Ascending aorta (tissue), 2 donors: ENCODE measurements at places on chromosomes 11 and 22.
A peak's percentile ranks its signal among the peaks of the same experiment; 100 is the strongest.

- H3K27ac ChIP-seq: no peak overlapping the region
- H3K36me3 ChIP-seq: no peaks in the 10 kb centered on the region
- no peak for DNase-seq
These were observed 194.5 kb downstream of the ADAMTS15 start for GRCh38 chr11:130642994-130643393.

DNA sequence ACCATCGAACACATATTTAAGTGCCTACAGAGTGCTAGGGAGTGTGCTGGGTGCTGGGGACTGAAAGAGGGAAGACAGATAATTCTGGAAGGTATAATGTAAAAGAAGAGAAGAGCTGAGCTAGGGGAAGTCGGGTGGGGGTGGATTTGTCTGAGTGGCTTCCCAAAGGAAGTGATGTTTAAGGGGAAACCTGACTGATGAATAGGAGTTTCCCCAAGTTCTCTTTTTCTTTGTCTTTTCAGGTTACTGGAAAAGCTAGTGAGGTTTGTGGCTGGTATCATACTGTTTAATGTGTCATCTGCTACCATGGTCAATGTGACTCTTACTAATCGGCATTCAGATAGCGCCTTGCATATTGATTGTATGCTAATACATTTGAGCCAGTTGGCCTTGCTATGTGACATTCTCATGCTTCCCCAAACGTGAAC is 151.6 kb upstream of the MTMR2 start:
- no peaks in the 10 kb centered on the region for H3K36me3 ChIP-seq
- peaks cover 24% of the 10 kb centered on the region for H3K4me1 ChIP-seq
- H3K27ac ChIP-seq: peak overlapping the region; percentile 38
- H3K27me3 ChIP-seq: no peaks in the 10 kb centered on the region
- H3K4me3 ChIP-seq: no peak overlapping the region
- no peak for DNase-seq

GRCh38 chr11:94757037-94757735 is 11.0 kb upstream of the AMOTL1 start:
- H3K4me3 ChIP-seq: no peak overlapping the region
- H3K27ac ChIP-seq: no peak overlapping the region
- no peaks in the 10 kb centered on the region for H3K4me1 ChIP-seq
- H3K36me3 ChIP-seq: no peaks in the 10 kb centered on the region
- no peak for DNase-seq

DNA sequence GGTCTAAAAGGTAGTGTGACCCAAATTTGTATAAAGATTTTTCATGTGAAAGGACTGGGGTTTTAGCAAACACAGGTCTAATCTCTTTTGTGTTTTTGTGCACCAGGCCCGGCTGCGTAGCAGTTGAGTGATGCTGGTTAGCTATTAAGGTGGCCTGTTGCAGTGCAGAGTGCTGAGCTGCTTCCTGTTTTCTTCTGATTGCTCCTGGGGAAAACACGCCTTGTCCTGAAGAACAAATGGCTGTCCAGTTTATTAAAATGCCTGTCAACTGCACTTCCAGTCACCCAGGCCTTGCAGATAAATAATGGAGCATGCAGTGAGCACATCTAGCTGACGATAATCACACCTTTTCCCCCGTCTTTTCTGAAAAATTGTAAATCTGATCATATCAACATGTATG is 1.8 kb downstream of the SRSF8 start:
- DNase-seq: peak; percentile 69
- H3K36me3 ChIP-seq: peaks cover 3% of the 10 kb centered on the region
- H3K27me3 ChIP-seq: no peaks in the 10 kb centered on the region
- H3K27ac ChIP-seq: peak overlapping the region; percentile 99

DNA sequence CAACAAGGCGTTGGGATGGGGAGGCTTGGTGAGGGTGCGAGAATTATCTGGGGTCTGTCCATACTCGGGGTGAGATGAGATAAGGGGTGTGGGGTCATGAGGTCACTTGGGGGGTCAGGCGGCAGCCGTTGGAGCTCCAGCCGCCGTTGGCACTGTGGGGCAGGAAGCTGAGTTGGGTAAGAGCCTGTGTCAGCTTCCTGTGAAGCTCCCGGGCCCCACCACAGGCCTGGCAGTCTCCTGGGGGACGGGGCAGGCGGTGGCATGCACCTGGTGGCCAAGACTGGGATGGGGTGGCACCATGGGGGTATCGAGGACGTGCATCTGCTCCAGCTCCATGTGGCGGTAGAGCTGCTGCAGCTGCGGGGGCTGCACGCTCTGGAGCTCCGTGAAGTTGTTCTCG is 7.1 kb upstream of the MYBPC3 start:
- H3K27ac ChIP-seq: no peak overlapping the region
- H3K4me3 ChIP-seq: no peak overlapping the region
- no peaks in the 10 kb centered on the region for H3K27me3 ChIP-seq
- no peaks in the 10 kb centered on the region for H3K4me1 ChIP-seq
- no peak for DNase-seq

DNA sequence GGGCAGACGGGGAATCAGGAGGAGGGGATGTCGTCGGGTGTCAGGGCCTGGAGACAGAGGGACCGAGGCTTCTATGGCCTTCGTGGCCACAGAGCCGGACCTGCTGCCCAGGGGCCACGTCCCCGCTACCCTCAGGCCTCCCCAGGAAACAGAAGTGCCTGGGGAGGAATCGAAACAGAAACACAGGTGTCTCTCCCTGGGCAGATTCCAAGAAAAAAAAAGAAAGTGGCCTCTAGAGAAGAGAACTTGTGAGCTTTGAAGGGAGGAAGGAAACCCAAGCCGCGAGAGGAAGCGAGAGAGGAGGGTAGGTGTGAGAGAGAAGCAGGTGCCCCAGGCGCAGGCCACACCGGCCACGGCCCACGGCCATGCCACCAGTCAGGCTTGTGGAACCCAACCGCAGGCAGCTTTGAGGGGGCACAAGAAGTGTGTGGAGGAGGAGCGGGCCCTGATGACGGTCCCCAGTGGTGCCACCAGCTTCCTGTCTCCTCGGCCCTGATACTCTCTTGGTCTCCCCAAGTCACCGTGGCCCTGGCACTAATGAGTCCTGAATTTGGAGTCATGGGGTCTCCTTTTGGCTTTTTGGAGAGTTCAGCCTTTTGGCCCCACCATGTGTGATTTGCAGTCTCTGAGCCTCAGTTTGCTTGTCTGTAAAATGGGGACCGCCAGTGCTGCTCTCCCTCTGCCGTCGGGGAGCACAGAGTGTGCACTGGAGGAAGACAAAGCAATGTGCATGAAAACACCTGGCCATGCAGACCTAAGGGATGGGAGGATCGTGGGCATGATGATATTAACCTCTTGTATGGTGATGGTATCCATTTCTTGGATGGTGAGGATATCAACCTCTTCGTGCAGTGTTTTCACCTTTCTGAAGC is 25.2 kb downstream of the LIF start:
- H3K27me3 ChIP-seq: no peaks in the 10 kb centered on the region
- DNase-seq: no peak
- peaks cover 8% of the 10 kb centered on the region for H3K4me1 ChIP-seq
- no peaks in the 10 kb centered on the region for H3K36me3 ChIP-seq

GRCh38 chr22:33524511-33525260 is 395.6 kb downstream of the LARGE1 start:
- H3K27me3 ChIP-seq: no peaks in the 10 kb centered on the region
- no peaks in the 10 kb centered on the region for H3K36me3 ChIP-seq
- DNase-seq: no peak
- H3K4me1 ChIP-seq: no peaks in the 10 kb centered on the region
- no peak overlapping the region for H3K4me3 ChIP-seq

DNA sequence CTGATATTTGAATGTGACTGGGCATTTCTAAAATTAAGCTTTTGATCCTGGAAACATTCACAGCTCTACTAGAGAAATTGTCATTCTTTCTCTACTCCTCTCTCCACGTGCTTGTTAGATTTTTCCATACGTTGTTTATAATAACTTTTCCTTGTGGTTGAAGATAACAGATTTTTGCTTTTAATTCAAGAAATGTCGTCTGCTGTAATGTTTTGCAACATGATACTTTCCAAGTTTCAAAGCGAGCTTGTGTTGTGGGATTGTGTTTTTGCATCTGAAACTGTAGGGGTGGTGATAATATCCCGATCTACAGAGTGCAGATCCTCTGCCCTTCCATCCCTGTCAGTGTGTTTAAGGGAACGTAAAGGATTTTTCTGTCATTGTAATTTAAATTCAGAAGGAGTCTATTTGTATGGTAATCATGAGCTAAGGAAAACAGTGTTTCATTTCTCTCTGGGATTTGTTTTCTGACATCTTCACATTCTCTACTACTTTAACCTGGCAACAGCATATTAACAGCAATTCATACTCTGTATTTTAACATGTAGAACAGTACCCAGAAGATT is 321.4 kb downstream of the FAT3 start:
- no peaks in the 10 kb centered on the region for H3K36me3 ChIP-seq
- H3K4me1 ChIP-seq: no peaks in the 10 kb centered on the region
- no peak overlapping the region for H3K4me3 ChIP-seq
- H3K27ac ChIP-seq: no peak overlapping the region
- DNase-seq: no peak

DNA sequence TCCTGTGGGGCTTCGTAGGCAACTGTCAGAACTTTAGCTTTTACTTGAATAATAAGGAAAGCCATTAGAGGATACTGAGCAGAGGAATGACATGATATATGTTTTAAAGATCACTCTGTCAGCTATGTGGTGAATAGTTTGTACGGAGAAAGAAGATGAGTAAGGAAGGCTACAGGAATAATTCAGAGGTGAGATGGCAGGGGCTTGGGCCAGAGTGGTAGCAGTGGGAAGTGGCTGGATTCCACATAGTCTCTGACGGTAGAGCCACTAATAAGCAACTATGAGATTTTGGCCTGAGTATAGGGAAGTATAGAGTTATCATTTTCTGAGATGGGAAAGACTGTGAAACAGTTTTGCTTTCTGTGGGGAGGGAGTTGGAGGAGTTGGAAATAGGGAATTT is 93.9 kb upstream of the MTMR2 start:
- DNase-seq: no peak
- H3K4me3 ChIP-seq: no peak overlapping the region
- no peaks in the 10 kb centered on the region for H3K27me3 ChIP-seq
- H3K36me3 ChIP-seq: no peaks in the 10 kb centered on the region
